Inflammatory macrophage treated with lipopolysaccharide for 4 hours (primary cell): ENCODE measurements at places on chromosomes 1 and 21.

- DNase-seq, result no peak
Observed at GRCh38 chr21:41164981-41165655, 2.8 kb upstream of the BACE2 start.

GRCh38 chr1:187909382-187909781, 1080.6 kb downstream of the PLA2G4A start:
- no peak for DNase-seq

DNA sequence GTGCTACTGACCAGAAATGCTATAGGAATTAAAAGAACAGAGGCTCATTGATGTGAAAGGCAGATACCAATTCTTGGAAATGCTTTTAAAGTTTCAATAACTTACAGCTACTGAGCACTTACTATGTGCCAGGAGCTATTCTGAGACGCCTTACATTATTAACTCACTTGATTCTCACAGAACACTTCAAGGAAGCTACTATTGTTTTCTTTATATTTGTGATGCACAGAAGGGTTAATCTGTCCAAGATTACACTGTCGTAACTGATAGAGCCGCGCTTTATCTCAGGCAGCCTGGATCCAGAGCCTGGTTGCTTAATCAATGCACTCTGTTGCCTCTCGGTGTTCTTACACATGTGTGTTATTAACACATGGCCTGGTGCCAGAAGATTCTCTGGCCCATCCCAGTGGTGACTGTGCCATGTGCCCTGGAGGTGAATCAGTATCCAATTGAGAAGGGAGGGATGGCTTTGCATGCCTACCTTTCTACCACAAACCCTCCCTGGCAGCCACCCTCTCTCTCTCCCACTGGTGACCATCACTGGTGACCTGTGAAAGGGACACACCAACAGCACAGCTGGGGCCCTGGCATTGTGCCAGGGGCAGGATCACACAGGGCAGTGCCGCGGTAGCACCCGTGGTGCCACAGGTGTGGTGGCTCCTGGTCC, 8.8 kb downstream of the FMO1 start:
- DNase-seq, result no peak

DNA sequence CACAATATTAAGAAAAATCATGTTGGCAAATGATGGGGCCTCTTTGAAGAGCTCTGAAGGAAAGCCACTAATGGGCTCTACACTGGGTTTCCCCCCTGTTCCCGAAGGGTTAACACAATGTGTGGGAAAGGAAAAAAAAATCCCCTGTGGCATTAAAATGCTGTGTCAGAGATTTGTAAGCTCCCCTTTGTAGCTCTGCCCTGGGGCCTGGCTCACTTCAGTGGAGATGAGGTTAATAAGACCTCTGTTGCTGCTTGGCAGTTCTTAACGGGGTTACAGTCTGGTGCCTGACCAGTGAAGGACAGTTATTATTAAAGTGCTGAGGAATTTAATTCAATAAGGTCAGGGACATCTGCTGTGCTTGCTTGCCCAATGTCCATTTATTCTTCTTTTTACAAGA, 129.7 kb upstream of the UBE2U start:
- DNase-seq, result no peak

DNA sequence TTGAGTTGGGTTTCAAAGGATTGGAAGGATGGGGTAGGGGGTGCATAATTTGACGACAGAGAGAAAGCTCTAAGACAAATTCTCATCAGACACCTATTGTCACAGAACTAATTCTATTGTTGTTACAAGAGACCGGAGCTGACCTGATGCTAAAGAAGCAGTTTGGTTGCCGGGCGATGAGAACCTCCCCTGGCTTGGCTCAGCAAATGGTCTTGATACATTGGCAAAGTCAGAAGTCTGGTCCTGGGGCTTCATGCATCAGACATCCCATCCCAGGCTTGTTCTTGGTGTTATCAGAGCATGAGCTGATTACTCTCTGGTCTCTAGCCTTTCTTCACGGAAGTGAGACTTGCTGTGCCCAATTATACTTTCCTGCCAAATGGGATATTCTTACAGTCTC, 15.4 kb downstream of the TRIM67 start:
- DNase-seq, result no peak

DNA sequence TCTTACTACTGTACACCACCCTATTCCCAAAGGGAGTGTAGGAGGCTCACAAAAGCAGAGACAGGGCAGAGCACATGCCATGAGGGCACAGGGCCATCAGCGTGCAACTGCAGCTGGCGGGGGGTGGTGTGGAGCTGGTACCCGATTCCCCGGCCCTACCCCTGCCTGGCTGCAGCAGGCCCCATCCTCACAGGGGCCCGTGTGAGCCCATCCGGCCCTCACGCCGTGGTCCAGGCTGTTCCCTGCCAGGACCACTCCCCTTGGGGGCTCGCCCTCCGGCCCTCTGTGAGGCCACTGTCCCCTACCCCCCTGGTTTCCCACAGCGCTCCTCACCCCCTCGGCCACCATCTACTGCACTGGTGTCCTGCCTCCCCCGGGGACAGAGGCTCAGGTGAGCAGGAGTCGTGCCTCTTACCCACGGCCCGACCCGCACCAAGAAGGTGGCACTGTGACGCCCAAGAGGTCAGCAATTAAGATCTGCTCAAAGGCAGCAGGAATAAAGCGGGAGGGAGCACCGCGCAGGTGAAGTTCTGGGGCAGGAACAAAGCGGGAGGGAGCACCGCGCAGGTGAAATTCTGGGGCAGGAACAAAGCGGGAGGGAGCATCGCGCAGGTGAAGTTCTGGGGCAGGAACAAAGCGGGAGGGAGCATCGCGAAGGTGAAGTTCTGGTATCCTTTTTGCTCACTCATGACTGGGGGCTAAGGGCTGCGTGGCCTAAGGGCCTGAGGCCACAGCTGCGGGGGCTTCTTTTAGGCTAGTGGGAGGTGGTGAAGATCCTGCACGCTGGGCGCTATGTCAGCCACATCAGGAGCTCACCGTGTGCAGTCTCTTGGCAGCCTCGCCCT, 3.9 kb downstream of the POFUT2 start:
- no peak for DNase-seq

DNA sequence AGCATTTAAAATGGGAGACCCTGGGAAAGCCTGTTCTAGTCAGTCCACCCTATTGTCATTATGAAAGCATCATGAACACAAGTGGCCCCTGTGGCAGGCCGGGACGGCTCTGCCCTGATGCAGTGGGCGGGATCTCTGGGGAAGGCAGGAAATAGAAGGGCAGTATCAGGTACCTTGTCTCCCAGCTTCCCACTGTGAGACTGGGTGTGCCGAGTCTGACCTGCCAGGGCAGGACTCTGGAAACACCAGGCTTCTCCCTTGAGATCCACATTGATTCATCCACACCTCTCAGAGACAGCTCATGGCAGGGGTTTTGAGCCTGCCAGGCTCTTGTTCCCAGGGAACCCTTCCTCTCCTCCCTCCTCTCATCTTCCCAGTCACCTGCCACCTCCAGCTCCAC, 24.5 kb upstream of the GNPAT start:
- DNase-seq, result no peak

GRCh38 chr1:33314416-33314815, 6.5 kb downstream of the A3GALT2 start:
- no peak for DNase-seq

DNA sequence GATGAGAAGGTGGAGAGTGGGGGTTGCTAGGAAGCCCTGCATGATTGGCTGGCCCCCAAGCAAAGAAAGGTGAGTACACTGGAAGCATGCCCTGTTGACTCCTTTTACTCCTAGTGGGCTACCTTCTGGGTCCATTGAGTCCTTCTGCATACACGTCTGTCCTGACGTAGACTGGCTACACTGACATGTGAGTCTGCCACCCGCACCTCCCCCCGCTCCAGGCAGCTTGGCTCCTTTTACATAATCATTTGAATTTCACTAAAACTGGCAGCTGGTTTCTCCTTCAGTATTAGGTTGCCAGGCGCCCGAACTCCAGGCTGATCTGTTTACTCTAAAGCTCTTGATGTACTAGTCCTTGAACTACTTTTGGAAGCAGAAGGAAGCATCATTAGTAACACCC, 8.7 kb downstream of the MRPS21 start:
- DNase-seq, result no peak

DNA sequence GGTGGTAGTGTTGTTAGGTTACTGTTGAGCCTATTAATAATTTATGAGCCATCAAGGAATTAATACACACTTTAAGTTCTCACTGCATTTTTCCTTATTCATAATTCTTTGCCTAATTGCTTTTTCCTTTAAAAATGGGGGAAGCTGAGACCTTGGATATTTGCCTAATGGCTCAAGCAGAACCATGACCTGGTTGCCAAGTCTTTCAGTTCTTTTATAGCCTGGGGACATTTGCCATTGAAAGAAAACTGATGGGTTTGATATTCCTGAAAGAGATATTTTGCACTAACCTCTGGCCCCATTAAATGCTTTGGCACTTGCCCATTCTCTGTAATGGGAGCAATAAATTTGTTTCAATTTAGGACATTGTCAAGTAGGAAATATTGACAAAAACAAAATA, 18.5 kb upstream of the LRRC53 start:
- DNase-seq, result no peak

DNA sequence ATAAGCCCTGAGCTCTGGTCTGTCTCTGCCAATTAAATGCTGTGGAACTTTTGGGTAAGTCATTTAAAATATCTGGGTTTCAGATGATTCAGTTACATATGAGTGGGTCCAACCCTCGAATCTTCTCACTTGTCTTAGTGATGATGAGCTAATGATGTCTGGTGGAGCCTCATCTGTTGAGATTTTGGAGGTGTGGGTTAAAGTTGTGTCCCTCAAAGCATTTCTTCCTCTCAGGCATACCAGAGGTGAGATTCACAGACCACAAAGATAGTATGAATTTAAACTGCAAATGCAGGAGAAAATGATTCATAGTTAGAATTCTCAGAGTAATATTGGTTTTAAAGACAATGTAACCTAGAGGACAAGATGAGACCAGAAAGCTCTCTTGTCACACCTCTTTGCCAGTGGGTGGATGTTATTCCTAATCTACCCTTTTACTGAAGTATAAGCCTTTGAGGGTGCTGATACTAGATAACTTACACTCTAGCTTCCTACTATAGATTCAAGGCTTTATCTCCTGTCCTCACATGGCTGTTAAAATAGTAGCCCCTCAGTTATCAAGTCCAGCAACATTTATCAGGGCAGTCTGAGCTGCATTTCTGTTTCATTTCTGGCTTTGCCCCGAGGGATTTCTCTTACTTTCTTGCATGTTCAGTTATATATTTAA, 90.7 kb downstream of the MT1HL1 start:
- DNase-seq, result no peak

- DNase-seq, result no peak
Observed at GRCh38 chr1:187928288-187928687, 1099.5 kb downstream of the PLA2G4A start.

- DNase-seq, result no peak
Observed at GRCh38 chr21:44681861-44682579, at the start of gene KRTAP12-1. TSS of gene KRTAP12-1 (minus strand) at chr21:44682163. CDS start at chr21:44682123, 40 bp downstream.

GRCh38 chr1:215188302-215188950, 105.9 kb downstream of the KCNK2 start:
- DNase-seq, result no peak

DNA sequence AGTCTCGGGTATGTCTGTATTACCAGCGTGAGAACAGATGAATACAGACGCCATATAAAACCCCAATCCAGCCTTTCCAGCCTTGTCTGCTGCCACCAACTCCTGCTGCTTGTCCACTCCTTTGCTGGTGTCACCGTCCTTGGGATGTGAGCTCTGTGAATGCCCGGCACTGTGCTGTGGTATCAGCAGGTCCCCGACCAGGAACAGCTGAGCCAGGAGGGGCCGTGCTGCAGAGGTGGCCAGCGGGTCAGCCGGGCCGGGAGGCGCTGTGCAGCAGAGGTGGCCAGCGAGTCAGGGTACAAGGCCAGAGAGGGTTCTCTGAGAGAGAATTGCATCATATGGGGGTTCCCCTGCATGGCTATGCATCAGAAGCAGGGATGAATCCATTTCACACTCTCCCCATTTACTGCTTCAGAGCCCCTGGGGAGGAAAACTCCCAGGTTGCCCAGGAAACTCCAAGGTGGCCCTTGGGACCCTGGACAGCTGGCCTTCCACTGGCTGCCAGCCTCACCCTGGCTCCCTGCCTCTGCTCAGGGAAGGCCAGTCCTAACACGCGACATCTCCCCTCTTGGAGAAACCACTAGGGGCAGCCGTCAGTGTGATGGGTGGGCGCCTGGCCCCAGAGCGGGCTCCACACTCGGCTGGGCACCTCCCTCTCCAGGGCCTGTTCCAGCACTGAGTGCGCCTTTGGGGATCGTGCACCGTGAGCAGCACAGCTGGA, 122.4 kb upstream of the COL6A1 start:
- no peak for DNase-seq

DNA sequence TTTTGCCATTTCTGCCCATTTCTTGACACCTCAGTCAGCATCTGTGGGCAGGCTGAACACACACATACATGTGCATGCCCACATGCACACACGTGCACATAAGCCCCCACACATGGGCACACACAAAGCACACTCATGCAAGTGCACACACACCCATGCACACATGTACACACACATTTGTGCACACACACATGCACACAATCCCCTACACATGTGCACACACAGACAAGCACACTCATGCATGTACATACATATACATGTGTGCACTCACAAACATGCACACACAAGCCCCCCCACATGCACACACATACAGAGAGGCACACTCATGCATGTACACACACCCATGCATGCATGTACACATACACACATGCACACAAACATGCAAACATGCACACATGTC, 83.5 kb upstream of the ACTRT2 start:
- no peak for DNase-seq

- peak; percentile 49 for DNase-seq
Observed at GRCh38 chr1:167293057-167293456, 72.4 kb downstream of the POU2F1 start.

DNA sequence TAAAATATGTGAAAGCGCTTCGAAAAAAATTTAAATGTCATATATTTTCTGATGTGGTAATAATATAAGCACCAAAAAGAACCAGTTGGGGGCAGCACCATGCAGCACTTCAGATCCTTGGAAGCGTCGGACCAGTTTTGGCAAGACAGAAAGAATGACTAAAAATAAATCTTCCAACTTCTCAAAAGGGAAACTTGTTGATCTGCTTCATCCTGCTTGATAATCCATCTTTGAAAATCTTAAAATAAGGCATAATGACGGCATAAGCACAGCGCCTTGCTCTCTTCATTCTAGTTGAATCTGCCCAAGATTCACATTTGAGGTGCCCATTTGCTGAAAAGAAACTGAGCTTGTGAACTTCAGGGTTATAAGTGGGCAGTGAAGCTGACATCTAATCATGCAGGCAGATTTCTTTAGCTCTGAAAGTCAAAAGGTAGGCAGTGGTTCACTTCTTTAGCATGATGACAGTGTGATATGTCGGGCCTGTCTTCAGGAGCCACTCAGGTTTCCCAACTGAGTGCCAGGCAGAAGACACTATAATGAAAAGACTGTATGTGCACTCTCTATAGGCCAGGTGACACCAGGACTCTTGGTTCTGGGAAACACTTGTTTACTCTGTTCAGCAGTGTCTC, 19.8 kb upstream of the MUTYH start:
- DNase-seq, result peak; percentile 65

DNA sequence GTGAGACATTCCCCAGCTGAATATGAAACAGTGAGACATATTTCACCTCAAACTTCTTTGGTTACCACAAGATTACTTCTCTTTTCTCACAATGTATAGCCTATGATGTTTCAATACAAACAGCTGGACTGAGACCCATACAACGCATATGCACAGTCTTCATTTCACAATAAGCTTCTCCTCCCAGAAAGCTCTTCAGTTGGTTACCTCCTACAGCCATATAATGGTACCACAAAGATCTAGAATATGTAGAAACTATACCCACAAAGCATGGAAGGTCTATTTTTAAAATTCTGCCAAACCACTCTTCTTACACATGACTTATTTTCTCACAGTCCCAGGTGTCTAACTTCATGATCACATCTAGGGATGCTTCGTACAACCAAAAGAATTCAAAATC, 70.8 kb downstream of the JAK1 start:
- DNase-seq, result peak; percentile 90

- no peak for DNase-seq
Observed at GRCh38 chr1:58045094-58045705, 501.3 kb downstream of the OMA1 start.
